ENCODE measurements at places on chromosomes 2 and 18.

- no peak for DNase-seq
These were observed 129.9 kb downstream of the MTX2 start for GRCh38 chr2:176399074-176399598.

DNA sequence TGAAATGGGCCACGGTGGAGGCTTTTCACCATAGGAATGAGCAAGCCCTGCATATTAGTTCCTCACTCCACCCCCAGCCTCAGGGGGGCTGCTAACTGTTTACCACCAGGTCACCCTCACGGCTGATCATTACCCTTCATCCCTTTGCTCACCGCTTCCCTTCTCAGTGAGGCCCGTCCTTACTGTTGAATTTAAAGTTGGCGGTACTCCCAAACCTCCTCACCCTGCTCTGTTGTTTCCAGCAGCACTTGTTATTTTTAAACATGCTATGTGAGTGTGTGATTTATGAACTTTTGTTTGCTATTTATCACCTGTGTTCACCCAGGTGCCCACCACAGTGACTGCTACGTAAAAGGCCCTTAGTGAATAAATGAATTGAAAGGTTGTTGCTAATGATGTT, 243.6 kb downstream of the ZNF407 start:
- no peak for DNase-seq

GRCh38 chr2:85834466-85834865, 54.3 kb downstream of the ST3GAL5 start:
- no peak for DNase-seq

- no peak for DNase-seq
These were observed 154.6 kb downstream of the ANKRD36 start for GRCh38 chr2:97267411-97268074.

DNA sequence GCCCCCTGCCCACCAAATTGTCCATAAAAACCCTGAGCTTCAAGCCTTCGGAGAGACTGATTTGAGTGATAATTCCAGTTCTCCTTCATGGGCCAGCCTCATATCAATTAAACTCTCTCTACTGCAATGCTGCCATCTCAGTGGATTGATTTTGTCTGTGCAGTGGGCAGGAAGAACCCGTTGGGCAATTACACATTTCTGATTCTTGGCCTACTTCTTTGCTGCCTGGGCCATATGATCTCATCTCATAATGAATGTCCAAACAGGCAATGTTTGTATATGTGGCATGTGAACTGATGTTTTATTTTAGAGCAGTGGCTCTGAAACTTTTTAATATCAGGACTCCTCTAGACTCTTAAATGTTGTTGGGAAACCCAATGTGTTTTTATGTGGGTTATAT, 101.2 kb upstream of the SLC38A11 start:
- DNase-seq: no peak

GRCh38 chr18:10242936-10243680, 211.3 kb upstream of the APCDD1 start:
- no peak for DNase-seq

GRCh38 chr2:202717598-202718310, 83.0 kb downstream of the FAM117B start:
- DNase-seq: no peak

- no peak for DNase-seq
These were observed 565.4 kb downstream of the TNS1 start for GRCh38 chr2:217437290-217437870.

DNA sequence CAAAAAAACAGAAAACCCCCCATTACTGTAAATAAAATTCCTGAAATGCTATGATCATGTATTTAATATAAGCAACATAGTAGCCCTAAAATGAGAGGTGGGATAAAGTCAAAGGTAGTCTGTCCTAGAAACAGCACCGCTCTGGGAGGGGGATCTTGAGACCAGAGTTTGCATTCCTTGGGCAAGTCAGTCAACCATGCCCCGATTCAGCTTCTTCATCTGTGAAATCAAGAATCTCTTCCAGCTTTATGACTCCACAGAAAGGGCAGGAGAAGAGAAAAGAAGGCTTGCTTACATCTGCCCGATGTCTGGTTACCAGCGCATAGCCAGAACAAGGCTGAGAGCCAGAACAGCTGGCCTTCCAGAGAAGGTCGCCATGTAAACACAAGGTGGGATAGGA, 2.1 kb upstream of the FBLN7 start:
- no peak for DNase-seq

DNA sequence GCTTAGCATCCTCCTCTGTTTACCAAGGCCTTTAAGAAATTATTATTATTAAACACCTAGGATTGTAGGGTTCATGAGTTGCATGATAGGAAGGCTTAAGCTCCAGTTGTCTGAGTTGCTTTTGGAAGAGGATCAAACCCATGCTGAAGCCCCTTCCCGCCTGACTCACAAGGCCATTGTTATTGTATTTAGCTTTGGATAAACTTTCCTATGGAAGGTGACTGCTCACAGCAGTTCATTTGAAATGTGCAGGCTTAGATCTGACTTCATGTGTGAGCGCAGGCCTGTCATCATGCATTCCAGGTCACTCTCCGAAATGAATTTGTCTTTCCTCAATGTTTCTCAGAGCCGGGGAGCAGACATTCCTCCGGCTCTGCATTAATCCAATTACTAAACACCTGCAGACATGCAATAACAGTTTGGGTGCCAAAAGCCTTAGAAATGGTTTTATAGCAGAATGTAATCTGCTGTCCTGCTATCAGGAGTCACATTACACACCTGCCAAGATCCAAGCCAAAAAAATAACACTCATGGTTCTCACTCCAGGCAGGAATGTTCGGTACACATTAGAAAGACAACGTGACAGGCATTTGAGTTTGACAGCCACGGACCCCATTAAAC, 119.9 kb downstream of the OSR1 start:
- DNase-seq: no peak

- no peak for DNase-seq
These were observed 212.0 kb downstream of the TNS1 start for GRCh38 chr2:217790681-217791392.

- DNase-seq: no peak
These were observed 362.6 kb upstream of the TFPI start for GRCh38 chr2:187916799-187917198.

DNA sequence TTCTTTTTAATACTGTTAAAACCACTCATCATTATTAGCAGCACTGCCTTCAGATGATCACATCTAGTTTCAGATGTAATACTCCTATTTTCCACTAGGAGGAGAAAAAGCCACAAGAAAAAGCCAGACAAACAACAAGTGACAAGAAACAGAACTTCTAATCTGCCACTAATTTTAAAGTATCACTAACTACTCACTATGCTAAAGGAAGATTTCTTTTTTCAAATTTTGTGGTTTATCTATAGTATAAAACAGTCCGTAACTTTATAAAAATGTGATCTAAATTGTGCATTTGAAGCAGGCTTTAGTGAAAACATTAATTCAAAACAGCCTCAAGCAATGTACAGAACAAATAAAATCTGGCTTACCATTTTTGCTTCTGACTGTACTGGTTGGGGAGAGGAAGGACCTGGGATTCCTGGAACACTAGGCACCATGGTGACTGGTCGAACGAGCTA, 56.8 kb downstream of the ATF2 start:
- DNase-seq: no peak

GRCh38 chr2:111054791-111055691, 65.7 kb upstream of the BCL2L11 start:
- DNase-seq: no peak

All from cortex of kidney (tissue), 1 donor.